ENCODE measurements at places on chromosomes 12 and 14.

DNA sequence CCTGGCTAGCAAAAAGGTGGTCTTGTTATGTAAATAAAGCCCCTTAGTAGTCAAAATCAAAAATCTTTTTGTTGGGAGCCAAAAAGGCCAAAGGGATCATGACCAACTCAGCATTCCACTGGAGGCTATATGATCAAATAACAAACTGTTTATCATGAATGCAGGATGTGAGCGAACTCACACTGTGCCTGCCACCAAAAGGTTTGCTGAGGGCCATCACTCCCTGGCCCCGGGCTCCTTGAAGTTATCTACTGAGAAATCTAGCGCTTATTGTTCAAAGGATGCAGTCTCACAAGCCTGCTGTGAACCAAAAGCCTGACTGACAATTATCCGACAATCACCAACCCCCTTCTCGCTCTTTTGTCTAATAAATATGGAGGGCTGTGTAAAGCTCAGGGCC is 107.2 kb upstream of the DDHD1 start:
- no peak for DNase-seq

DNA sequence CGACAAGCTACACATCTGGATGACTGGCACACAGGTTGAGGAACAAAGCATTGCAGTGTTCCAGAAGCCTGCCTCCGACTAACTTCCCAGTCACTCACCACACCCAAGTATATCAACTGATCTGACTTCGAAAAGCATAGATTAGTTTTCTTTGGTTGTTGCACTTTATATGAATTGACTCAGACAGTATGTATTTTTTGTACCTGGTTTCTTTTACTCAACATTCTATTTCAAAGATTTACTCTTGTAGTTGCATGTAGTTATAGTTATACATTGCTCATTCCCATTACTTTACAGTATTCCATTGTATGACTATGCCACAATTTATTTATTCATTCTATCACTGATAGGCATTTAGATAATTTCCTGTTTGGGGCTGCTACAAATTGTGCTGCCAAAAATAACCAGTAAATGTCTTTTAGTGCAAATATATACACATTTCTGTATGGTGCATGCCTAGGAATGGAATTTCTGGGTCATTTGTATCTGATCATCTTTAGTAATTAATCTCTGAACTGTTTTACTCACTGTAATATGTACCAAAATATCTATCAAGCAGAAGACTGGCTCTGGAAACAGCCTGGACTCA is 17.8 kb downstream of the PLCZ1 start:
- DNase-seq, result no peak

GRCh38 chr12:47753021-47754001 is 5.4 kb downstream of the RAPGEF3 start:
- peak; percentile 88 for DNase-seq

- peak; percentile 55 for DNase-seq
These were observed 41.6 kb upstream of the CAPRIN2 start for GRCh38 chr12:30796313-30796780.

GRCh38 chr12:128693771-128694170 is 130.0 kb downstream of the SLC15A4 start:
- no peak for DNase-seq

DNA sequence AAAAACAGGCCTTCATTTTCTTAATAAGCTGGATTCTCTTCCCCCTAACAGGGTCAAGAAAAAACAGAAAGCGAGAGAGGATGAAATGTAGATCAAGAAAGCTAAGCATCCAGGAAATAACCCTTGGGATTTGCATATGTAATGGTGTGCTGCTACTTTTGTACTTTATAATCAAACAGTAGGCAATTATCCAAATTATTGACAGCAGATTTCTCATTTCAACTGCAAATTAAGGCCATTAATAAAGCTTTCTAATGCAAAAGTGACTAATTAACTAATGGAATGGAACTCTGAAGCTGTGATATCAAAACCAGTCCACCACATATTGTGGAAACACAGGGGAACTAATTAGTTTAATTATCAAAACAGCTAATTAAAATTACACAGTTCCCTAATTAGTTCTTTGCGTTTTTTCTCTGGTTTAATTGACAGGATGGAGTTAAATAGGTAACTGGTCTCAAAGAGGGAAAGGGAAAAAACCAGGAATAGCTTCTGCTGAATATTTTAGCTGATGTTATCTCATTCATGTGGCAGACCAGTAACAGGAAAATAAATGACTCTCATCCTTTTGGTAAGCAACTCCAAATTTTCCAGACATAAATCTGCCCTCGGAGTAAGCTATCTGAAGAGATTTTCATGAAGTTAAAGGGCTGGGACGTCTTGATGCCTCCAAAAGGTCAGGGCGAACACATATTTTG is 182.7 kb upstream of the LMO3 start:
- DNase-seq, result no peak

DNA sequence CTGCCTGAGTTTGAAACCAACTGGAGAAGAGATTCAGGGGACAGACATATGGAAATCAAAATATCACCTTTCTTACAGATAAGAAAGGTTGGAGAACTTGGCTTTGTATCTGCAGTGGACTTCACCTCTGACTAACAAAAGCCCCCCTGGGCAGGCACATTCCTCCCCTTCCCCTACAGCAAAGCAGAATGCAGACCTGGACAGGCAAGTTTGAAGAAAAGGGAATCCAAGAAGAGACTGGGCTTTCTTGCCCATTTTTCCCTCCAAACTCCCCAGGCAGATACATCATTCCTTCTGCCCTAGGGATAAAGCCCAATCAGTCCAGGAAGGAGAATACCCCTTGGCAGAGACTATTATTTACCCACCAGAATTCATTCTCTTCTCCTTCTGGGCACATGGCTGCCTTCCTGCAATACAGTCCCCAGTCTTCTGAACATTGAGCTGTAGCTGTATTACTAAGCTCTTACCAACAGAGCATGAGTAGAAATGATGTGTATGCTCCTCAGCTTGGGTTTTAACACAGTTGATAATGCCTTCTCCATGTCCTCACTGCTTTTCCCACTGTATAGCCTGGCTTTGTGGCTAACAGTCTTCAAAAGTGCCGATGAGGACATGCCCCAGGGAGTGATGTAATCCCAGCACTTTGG is 17.4 kb upstream of the NAP1L1 start:
- DNase-seq, result no peak

DNA sequence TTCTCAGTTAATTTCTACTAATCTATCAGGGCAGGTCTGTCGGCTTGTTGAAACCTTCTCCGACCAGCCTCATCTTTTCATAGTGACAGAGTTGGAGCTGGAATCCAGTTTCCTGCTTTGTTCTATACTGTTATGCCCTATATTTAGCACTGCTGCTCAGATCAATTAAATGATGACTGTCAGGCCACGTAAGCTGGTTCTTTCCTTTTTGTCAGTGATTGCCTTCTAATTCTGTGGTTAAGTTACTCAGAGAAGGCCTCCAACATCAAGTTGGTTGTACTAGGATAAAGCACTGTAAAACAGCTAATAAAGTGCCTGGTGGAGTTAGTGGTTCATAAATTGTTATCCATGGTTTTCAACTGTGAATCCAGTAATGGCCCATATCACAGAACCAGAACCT is 22.6 kb downstream of the DERA start:
- no peak for DNase-seq

DNA sequence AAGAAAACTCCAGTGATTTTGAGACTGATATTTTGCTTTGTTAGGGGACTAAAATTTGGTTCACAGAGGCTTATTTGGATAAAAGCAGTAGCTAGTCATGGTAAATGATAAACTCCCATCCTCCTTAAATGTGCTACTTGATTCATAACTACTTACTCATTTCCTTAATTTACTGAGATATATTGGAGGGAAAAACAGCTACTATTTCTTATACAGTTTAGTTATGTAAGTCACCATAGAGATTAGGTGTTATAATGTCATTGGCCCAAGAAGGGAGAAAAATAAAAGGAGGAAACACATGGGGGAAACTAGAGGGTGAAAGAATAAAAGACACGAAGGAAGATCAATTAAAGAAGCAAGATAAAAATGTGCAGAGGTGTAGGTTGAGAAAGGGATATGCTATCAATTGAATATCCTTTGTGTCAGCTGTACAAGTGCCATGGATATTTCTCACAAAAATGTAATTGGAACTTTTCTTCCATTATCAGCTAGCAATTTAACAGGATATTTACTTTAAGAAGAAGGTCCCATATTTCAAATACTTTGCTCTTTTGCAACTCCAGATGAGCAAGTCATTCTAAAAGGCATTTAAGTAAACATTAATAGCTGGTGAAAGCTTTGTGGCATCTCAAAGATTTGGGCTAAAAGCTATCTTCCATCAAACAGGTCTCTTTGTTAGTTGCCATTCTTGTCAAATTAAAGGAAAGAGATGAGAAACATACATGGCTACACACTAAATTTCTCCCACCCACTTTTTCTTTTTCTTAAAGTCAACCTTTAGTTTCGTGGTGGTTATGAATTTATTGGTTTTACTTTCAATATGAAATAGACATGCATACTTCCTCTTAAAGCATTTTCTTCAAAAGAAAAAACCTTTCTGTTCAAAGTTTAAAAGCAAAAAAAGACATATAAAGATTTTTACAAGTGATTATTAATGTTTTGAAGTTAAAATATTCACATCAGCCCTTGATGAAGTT is 439.5 kb downstream of the CCER1 start:
- no peak for DNase-seq
